Posterior cingulate gyrus (tissue), 11 donors: ENCODE measurements at places on chromosomes 2 and 18.

GRCh38 chr2:188220535-188220934, 71.1 kb upstream of the GULP1 start:
- DNase-seq = no peak

DNA sequence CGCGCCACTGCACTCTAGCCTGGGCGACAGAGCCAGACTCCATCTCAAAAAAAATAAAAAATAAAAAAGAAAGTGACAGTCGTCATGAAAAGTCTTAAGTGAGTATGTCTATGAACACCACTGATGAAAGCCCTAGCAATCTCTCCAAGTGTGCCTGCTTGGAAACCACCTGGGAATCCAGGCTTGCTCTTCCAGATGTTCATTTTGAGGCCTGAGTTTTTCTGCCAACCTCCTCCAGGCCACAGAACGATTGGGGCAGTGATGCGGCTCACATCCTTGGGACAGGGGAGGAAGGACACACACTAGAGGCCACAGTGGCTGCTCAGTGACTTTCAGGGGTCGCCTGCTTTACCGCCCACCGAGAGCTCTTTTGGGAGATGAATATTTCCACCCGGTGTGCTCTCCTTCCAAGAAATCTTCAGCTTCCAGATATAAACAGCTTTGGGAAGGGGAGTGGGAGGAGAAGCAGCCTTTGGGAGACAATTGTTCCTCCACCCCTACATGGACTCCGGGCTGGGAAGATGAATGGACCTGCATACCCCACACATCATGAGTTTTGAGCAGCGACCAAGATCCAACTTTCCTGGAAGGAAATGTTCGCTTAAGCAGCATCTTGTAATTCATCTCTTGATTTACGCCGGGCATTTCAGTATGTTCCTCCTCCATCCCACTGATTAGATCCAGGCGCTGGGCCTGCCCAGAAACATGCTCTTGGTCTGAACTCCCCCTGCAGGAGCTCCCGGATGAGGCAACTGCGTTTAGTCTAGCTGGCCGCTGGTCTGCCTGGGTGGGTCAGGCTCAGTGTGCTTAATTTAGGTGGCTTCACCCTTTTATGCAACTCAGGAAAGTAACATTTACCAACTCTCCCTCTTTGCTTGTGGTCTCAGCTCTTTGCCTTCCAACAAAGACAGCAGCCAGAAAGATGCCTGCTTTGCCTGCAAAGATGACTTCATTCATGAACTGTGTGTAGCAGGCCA, 6.2 kb upstream of the ARMC9 start:
- DNase-seq = peak; percentile 86

DNA sequence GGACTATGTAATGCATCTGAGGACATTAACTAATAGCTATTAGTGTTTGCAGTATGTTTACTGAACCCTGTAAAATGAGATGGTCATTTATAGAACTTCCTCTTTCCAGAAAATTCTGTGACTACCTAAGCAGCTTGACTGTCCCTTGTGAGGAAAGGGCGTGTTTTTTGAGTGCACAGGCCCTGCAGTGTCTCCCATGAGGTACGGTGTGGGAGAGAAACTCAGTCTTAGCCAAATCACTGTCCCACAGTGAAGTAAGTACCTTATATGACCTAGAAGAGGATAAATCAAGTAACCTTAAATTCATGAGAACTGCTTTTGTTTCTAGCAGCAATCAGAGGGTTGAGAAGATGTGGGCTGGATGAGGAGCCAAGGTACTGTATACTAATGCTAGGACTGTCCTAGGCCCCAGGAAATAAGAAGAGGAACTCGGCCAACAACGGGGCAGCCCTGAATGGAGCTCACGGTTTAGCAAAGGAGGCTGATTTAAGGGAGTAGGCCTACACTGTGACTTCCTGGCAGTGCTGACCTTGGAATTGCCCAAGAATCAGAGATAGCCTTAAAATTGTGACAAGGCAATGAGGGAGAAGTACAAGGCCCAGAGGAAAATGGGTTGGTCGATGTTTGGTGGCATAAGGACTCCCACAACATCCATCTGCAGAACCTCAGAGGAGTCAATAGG, 103.5 kb upstream of the CTAGE1 start:
- DNase-seq = no peak

- DNase-seq = no peak
Measured at GRCh38 chr18:38301621-38302020, 736.0 kb upstream of the CELF4 start.

DNA sequence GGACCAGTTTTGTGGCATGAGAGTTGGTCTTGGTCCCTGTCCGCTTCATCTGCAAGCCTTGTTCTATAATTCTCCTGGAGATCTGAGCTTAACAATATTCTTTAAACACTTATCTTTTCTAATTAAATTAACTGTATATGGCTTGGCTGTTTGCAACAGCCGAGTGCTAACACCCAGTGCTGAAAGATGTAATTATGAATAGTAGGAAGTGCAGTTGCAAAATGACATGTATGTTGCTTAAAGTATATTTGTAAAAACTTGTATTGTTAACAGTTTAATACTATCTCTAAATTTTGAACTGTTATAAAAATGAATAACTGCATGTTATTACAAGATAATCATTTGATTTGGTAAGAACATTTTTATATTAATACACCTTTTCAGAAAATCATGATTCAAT, 45.1 kb downstream of the CCDC102B start:
- DNase-seq = no peak

DNA sequence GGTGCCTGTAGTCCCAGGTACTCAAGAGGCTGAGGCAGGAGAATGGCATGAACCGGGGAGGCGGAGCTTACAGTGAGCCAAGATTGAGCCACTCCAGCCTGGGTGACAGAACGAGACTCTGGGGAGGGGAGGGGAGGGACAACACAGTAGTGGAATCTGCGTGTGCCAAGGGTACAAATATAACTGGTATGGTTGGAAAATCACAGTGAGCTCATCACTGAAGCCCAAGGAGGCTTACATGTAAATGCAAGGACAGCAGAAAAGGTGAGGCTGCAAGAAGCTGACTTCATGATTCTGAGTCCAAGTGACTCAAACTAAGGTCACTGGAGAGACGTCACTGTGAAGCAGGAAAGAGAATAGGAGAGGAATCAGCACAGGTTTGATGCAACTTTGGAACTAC, 9.2 kb downstream of the SEPTIN10 start:
- no peak for DNase-seq

- no peak for DNase-seq
Measured at GRCh38 chr2:217887841-217888701, 114.7 kb downstream of the TNS1 start.

- DNase-seq = no peak
Measured at GRCh38 chr2:20456636-20457426, 10.0 kb downstream of the RHOB start.

DNA sequence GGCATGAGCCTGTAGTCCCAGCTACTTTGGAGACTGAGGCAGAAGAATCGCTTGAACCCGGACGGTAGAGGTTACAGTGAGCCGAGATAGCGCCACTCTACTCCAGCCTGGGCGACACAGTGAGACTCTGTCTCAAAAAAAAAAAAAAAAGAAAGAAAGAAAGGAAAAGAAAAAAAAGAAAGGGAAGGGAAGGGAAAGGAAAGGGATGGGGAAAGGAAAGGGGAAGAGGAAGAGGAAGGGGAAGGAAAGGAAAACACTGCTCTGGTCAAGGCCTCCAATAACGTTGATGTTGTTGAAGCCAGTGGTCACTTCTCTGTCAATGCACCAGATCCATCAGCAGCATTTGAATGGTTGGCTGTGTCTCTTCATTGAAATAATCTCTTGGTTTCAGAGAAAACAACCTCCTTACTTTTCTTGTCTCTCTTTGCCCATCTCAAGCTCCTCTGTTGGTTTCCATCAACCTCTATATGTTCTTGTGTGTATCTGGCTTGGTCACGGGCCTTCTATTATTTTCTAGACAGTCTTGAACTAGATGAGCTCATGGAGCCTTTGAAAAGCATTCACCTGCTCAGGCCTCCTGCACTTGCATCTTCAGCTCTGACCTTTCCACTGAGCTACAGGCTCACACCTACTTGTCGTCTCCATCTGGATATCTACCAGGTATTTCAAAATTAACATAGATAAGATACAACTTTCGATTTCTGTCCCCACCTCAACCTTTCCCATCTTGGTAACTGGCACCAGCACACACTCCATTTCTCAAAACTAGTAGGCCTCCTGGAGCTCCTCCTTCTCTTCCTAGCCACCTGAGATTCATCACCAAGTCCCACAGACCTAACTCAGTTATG, 69.4 kb upstream of the LAPTM4A start:
- no peak for DNase-seq

DNA sequence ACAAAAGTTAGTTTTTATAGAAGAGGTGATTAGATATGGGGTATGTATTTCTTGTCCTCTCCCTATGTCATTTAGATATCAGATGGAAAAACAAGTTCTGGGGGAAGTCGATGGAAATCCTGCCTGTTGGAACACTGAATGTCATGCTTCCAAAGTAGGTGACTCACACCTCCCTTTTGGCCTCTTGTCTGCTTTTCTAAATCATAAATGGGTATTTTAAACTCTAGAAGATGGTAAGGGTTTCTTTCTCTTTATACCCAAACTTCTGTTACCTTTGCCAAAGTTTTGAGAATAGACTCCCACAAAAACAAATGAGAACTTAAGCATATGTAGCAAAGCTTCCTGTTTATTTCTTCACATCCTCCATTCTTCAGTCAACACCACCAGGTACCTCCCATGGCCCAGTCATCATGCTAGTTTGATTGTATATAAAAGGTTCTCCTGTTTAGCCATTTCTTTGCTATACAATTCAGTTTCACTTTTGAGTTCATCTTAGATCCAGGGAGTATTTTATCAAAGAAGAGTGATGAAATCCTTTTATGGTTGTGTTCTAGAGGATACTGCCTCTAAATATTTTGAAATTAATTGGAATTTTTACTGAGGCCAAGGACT, 63.9 kb downstream of the PRKRA start:
- DNase-seq = no peak

DNA sequence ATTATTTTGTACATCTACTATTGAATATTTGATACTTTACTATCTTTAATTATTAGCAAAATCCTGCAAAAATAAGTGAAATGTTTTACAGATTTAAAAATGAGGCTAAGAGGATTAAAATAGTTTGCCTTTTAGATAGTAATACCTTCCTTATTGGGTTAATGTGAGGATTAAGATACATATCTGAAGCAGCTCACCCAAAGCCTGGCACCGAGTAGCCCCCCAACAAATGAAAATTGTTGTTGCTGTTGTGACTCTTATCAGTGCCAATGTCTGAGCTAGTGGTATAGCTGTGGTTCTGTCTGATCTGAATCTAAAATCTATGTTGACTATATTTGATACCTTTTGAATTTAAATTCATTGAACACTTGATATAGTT, 34.6 kb downstream of the GULP1 start:
- DNase-seq = no peak

- DNase-seq = no peak
Measured at GRCh38 chr18:63374540-63374939, 7.5 kb upstream of the KDSR start.
